ENCODE measurements at places on chromosomes 2 and 18.
A peak's percentile ranks its signal among the peaks of the same experiment; 100 is the strongest.

DNA sequence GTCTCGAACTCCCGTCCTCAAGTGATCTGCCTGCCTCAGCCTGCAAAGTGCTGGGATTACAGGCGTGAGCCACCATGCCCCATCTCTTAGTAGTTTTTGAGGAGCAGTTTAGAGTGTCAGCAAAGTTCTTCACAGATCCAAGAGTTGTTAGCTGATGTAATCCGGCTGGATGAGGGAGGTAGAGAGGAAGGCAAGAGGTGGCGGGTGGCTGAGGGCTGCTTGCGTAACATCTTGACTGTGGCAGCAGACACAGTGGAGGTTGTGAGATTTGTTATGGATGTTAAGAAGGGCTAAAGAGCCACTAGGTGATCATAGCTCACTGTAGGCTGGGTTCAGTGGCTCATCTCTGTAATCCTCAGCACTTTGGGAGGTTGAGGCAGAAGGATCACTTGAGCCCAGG lies 19.5 kb upstream of the FAM136A start:
- DNase-seq, result no peak

- DNase-seq, result no peak
Measured at GRCh38 chr2:26009567-26009963, 24.3 kb upstream of the RAB10 start.

DNA sequence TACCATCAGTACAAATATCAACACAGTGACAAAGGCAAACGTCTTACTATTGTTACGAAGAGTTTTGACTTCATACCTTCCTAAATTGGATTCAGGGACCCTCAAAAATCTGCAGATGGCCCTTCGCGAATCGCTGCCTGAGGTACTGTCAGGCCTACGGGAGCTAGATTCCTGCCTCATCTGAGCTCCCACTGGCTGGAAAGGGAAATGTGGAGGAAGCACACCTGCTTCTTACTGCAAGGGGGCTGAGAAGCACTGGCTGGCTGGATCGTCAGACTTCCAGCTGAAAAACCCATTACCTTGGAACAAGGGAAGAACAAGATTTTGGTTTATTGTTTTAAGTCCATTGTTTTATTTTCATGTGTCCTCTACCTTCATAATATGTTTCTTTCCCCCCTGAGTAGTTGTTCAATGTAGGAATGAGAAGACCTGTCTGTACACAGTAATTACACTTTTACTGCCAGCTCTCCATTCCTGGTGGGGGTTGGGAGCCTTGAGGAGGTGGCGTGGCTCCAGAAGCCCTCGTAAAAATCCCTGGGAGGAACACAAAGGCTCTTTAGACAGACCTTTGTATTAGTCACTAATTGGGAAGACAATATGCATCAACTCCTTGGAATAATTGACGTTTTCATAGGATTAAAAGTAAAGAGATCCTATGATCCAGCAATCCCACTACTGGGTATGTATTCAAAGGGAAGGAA lies 124.1 kb upstream of the NOSTRIN start:
- no peak for DNase-seq

DNA sequence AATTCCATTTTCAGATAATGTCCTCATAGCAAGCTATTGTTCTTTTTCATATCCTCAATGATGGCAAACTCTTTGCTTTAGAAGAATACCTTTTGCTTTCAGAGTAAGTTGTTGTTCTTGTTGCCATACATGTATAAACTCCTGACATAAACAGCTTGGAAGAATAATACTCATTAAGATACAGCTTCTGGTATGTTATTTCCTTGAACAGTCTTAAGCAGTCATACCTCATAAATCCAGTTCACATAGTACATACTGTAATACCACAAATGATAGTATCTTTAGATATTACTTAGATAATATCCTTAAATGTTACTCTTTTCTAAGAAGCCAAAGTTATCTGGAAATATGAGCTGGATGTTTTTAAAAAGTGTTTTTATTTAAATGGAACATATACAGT lies 23.2 kb downstream of the METTL8 start:
- no peak for DNase-seq

DNA sequence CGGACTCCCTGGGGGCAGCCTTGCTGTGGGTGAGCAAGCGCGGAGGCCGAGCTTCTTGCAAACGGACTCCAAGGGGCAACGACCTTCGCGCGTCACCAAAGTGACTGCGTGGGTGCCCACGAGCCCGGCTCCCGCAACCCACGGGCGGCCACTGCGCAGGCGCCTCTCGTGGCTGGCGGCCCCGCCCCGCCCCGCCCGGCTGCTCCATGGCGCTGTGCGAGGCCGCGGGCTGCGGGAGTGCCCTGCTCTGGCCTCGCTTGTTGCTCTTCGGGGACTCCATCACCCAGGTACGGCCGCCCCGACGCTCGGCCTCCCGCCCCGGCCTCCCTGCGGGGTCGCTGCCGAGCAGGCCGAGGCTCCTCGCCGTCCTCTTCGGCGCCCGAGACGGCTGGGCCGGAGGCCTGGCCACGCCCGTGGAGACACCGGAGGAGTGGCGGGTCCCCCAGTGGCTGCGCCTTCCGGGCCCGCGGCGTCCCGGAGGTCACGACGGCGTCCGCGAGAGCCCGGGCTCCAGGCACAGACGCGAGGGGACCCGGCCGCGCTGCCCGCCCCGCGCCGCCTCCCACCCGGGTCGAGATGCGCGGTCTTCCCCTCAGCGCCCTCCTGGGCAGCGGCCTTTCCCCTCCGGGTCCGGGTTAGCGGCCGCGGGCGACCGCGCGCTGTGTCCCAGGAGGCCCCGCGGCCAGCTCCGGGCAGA lies at the start of gene IAH1:
TSS of gene IAH1 (plus strand) at position 191 of the 697 bp plus-strand sequence. CDS start at position 207, 16 bp downstream.
- peak; percentile 68 for DNase-seq

Measured in effector memory CD8-positive, alpha-beta T cell (primary cell).